Activated naive CD4-positive, alpha-beta T cell treated with anti-CD3 and anti-CD28 coated beads, Interleukin-2, amount 10 ng/mL, durations not matched to agents 7 days and 5 days (primary cell): ENCODE measurements at places on chromosomes 12 and 14.
A peak's percentile ranks its signal among the peaks of the same experiment; 100 is the strongest.

GRCh38 chr12:31897781-31898503, 61.3 kb upstream of the RESF1 start:
- DNase-seq = no peak

- DNase-seq = no peak
Measured at GRCh38 chr12:114626-115211, 48.2 kb downstream of the IQSEC3 start.

DNA sequence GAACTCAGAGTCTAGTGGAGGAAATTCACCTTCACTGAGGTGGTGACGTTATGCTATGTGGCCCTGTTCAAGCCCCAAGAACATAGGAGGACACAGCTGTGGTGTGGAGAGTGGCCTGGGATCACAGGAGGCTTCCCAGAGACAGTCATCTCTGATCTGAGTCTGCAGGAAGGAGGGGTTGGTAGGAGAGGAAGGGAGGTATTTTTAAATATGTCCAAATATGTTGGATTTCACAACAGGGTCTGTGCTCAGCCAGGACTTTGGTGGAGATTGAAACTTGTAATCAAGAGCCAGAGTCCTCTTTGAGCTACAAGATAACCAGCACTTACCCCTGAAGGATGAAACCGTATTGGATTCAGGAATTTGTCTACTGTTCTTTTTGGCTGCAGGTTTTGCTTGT, 26.4 kb upstream of the MED13L start:
- no peak for DNase-seq

GRCh38 chr12:61536525-61536924, 723.7 kb upstream of the USP15 start:
- no peak for DNase-seq

DNA sequence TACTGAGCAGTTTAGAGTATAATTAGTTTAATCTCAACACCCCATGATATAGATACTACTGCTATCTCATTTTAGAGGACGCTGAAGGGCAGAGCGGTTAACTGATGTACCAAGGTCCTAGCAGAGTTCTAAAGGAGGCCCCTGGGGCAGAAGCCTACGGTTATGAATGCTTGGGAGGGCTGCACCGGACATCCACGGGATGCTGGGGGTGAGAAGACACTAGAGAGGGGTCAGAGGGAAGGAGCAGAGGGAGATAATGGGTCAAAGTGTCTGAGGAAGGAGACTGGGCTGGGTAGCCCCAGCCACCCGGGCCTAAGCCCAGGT, 1.6 kb upstream of the ACTR6 start:
- DNase-seq = no peak

DNA sequence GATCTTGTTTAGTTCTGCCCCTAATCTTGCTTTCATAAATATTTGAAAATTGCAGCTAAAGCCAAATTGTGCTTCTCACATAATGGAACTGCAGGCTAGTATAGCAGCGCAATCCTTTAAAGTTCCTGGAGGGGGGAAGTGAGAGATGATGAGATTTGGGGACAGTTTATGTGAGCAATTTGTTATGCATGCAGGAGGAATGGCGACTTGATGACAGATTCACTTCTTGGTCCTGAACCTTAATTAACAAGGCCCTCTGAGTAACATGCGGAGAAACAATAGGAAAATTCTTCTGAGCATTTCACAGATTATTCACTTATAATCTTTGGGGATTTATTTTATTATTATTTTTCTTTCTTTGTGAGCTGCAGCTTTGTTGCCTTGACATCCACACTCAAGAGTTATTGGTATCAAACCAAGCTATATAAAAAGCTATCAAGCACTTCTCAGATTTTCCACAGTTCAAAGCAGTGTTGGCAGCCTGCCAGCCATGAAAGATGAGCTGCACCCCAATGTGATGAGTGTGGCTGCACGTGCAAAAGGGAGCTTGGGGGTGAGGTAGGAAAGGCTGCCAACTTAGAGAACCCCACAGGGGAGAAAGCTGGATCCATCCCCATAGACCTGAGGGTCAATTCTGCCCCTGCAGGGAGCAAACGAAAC, 1662.2 kb upstream of the FLRT2 start:
- no peak for DNase-seq

DNA sequence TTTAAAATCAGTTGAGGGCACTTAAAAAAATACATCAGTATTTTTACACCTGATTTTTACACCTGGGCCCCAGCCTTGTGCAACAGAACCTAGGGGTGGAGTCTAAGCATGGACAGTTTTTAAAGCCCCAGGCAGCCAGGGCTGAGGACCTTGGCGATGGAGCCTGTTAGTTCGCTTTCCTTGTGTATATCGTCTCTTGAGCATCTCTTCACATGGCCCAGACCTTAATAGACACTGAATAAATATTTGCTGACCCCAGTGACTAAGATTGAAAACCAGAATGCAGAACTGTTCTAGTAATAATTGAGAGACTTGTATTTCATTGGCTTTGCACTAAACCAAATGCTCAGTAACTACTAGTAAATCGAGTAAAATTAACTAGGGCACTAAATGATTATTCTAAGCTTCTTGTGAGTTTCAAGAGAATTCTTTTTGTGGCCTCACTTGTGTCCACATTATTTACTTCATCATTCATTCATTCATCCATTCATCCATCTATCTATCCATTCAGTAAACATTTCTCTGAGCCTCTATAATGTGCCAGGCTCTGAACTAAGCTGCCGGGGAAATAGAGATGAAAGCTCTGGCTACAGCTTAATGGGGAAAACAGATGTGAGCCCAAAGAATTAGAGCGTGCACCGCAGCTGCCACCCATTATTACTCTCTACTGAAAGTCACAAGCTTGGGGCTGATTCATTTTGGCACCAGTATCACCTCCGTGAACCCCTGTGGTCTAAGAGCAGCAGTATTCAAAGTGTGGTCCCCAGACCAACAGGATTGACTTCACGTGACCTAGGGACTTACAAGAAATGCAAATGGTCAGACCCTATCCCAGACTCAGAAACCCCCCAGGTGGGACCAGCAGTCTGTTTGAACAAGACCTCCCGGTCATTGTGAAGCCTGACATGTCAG, 30.7 kb upstream of the BCL7A start:
- DNase-seq = no peak

DNA sequence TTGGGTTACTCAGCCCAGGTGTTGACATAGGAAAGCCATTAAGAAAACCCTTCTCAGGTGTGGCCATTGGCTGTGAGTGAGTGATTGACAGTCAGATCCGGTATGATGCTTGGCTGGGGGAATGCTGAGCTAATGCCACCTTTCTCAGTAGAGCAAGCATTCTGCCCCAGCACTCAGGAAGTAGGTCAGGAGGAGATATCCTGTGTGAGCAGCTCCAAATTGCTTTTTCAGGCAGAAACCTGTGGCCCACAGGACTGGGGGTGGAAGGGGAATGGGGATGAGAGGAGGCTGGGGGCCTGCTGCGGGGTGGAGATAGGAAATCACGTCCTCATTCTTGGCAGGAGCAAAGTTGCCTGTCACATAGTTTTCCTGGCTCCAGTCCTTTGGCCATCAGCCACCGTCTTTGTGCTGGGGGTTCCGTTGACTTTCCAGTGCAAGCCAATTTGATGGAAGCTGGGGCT, 55.7 kb downstream of the NINJ2 start:
- DNase-seq = peak; percentile 44

DNA sequence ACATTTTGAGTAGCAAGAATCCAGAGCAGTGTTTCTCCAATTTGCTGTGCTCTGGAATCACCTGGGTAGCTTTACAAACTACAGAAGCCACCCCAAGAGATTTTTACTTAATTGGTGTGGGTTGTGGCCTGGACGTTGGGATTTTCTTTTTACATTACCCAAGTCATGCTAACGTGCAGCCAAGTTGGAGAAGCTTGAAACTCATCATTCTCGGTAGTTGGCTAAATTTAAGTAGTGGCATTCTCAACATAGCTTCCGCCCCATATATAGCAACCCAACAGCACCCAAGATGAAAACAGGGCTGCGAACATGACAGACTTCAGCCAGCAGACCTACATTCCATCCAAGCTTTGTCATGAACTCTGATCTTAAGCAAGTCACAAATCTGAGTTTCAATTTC, 25.0 kb downstream of the DAD1 start:
- peak; percentile 41 for DNase-seq

- DNase-seq = no peak
Measured at GRCh38 chr12:56720731-56721151, 4.4 kb downstream of the NACA start.

DNA sequence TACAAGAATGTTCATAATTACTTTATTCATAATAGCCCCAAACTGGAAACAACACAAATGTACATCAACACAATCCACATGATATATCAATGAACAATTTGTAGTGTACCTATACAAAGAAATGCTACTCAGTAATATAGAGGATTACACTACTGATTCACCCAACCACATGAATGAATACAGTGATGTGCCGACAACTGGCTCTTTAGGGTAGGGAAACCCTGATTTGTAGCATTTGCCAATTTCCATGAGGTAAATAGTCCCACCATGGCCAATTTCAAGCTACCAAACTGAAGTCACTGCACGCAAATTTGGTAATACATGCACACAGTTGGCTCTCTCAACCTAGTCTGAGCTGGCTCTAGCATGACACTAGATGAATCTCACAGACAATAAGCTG, 190.4 kb upstream of the KRR1 start:
- DNase-seq = no peak

GRCh38 chr12:65663097-65663496, 161.2 kb upstream of the HMGA2 start:
- DNase-seq = no peak

DNA sequence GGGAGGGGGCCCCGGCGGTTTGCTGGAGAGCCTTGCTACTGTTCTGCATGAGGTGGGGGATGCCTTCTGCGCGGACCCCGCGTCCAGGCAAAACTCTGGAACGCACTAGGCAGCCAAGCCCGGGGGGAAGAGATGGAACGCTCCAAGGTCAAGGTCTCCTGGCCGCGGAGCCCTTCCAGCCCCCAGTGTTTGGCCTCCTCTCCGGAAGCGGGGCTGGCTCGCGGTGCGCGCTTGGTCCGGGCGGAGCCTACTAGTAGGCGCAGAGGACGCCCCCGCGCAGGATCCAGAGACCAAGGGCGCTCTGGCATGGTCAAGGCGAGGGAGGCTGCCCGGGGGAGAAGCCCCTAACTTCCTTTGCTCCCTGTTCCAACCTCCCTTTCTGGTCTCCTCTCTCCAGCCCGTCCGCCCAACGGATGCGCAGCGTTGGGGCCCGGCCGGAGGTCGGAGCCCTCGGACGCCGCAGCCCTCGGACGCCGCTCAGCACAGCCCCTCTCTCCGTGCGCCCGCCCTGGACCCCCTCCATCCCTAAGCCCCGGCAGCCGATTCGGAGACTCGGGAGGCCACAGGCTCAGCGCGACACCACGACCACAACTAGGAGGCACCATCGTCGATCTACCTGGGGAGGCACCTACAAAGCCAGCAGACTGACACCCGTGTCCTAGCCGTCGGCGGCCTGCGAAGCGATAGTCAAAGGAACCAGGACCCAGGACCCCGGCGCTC, 669 bp upstream of the KCNK13 start:
- peak; percentile 34 for DNase-seq

DNA sequence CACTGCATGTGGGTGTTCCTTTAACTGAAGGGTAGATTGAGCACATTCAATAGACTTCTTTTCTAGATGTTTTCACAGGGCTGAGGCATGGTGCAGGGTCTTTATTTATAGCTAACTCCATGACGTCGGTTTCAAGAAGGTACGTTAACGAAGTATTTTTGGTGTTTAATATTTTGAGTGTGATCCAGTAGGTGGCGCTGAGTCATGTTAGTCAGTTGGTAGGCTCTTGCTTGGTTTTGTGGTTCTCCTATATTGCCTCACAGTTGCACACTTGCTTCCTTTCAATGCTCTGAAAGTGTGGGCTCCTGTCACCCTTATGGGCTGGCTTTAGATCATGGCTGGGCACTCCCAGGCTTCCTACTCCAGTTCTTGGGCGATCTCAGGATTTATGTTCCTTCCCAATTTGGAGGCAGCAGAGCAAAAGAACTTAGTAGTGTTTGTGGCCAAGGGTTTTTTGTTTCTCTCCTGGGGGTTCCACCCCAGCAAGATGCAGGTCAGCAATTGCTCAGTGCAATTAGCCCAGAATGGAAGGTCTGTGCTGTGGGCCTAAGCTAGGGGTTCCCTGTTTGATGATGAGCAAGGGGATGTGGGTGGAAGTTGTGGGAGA, 471.6 kb upstream of the FOXG1 start:
- DNase-seq = no peak

GRCh38 chr14:68653108-68653507, 139.8 kb downstream of the ZFP36L1 start:
- no peak for DNase-seq

DNA sequence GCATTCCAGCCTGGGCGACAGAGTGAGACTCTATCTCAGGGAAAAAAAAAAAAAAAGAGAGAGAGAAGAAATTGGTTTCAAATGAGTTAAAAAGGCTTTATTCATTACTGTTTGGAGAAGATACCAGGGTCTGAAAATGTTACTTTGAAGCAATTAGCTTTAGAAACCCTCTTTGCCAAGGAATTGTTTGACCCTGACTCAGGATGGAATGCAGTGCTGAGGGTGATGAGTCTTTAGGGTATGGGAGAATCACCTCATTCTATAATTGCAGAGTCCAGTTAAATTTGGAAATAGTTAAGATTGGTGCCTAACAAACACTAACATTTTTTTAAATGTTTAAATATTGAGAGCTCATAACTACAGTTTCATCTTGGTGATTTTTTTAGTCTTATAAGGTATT, 13.3 kb downstream of the RAP1B start:
- no peak for DNase-seq

DNA sequence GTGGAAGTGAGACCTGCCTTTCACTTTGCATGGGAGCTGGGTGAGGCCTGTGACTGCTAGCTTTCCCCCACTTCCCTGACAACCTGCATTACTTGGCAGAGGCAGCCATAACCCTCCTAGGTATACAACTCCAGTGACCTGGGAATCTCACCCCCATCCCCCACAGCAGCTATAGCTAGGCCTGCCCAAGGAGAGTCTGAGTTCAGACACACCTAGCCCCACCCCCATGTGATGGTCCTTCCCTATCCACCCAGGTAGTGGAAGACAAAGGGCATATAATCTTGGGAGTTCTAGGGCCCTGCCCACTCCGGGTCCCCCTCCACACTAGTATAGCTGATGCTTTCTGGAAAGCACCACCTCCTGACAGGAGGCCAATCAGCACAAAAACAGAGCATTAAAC, 6.3 kb upstream of the STRAP start:
- no peak for DNase-seq

GRCh38 chr14:92649934-92650545, 98.4 kb downstream of the LGMN start:
- no peak for DNase-seq

- no peak for DNase-seq
Measured at GRCh38 chr12:1858456-1858855, 38.1 kb downstream of the LRTM2 start.

GRCh38 chr14:104473649-104474494, 105.7 kb upstream of the C14orf180 start:
- DNase-seq = no peak

- DNase-seq = no peak
Measured at GRCh38 chr14:77322951-77323350, 2.1 kb downstream of the GSTZ1 start.

- DNase-seq = no peak
Measured at GRCh38 chr12:118189741-118190191, 53.8 kb downstream of the PEBP1 start.

GRCh38 chr12:80805106-80805505, 88.4 kb downstream of the MYF5 start:
- no peak for DNase-seq
